ENCODE measurements at places on chromosomes 3 and 15. TPM values are rescaled to one million over a fixed set of nuclear protein-coding genes. Genes with fewer than 3 reads are reported as not detected.

DNA sequence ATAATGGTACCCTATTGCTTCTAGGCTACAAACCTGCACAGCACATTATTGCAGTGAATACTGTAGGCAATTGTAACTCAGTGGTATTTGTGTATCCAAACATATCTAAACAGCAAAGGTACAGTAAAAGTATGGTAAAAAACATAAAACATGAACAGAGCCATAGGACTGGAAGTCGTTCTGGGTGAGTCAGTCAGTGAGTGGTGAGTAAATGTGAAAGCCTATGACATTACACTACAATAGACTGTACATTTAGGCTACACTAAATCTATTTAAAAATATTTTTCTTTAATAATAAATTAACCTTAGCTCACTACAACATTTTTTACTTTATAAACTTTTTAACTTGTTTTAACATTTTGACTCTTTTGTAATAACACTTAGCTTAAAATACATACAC lies 21.3 kb downstream of the RAB6B start:
- DNase-seq = no peak

DNA sequence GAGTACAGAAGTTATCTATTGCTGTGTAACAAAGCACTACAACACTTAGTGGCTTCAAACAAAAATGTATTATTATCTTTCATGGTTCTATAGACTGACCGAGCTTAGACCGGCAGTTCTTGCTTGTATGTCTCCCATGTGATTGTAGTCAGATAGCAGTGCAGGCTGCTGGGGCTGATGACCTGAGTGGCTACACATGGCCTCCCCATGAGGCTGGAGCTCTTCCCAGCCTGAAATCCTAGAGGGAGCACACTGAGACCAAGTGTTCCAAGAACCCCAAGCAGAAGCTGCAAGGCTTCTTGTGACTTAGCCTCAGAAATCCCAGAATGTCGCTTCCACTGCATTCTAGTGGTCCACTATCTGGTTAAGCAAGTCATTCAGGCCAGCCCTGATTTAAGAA lies 141.2 kb upstream of the TLE3 start:
- DNase-seq = peak; percentile 37

Gene HTR3E
- total RNA-seq = not detected

DNA sequence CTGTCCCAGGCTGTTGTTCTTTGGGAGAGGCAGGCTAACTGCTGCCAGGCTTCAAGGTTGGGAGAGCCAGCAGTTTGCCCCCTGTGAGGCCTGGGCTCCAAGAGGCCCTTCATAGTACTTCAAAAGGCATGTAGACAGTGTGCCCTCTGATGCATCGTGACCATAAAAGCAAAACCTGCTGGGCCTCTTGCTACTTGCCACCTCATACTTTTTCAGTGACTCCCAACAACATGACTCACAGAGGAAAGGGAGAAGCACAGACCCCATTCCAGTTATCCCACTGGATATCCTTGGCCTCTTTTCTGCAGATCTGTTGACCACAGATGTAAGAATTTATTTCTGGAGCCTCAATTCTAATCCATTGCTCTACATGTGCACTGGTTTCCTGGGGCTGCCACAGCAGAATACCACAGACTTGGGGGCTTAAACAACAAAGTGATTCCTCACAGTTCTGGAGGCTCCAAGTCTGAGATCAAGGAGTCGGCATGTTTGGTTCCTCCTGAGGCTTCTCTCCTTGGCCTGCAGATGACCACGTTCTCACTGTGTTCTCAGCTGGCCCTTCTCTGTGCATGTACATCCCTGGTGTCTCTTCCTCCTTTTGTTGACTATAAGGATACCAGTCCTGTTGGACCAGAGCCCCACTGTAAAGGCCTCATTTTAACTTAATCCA lies 8.9 kb upstream of the NSMCE3 start:
- no peak for DNase-seq

Gene TPRG1
- 3.4 TPM for total RNA-seq

GRCh38 chr3:107218864-107219269 lies 158.4 kb upstream of the CCDC54 start:
- no peak for DNase-seq

GRCh38 chr3:46613313-46614005 lies 1.1 kb downstream of the FAM240A start:
- DNase-seq = no peak

GRCh38 chr3:42632146-42632545 lies 21.4 kb upstream of the ZBTB47 start:
- DNase-seq = peak; percentile 74

GRCh38 chr3:143552851-143553250 lies 295.4 kb downstream of the SLC9A9 start:
- no peak for DNase-seq

Gene CD200R1
- total RNA-seq = 0.40 TPM

DNA sequence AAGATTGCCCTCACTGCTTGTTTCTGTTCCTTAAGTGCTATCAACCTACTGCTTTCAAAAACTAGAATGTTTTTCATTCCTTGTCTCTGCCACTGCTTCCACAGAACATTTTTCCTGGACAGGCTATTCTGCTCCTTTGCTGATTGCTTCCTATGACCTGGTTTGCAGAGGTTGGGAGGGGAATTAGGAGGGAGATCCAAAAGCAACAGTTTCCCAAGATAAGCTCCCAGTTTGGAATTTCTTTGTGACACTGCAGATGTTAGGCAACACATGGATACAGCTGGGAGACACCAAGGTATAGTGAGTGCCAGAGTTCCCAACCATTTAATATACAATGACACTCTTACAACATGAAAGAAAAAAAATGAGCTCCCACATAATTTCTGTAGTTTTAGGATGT lies 1036.5 kb downstream of the ROBO2 start:
- DNase-seq = no peak

DNA sequence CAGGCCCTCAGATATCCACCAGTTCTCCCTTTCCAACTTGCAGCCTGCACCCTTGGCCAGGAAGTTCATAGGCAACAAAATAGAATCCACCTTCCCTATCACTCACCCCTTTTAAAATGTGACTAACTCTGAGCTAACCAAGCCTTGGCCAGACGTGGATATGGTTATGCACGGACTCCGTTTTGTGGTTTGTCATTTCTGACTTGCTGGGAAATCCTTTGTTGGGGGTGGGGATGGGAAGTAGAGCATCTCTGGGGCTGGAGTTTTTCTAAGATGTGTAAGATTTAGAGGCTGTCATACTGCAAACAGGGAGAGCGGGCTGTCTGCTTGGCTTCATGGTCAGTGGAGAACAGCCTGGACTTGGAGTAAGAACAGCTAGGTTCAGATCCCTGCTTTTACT lies 62.6 kb downstream of the SMAD3 start:
- no peak for DNase-seq

- DNase-seq = no peak
These were observed 215.2 kb downstream of the POLQ start for GRCh38 chr3:121330634-121331033.

DNA sequence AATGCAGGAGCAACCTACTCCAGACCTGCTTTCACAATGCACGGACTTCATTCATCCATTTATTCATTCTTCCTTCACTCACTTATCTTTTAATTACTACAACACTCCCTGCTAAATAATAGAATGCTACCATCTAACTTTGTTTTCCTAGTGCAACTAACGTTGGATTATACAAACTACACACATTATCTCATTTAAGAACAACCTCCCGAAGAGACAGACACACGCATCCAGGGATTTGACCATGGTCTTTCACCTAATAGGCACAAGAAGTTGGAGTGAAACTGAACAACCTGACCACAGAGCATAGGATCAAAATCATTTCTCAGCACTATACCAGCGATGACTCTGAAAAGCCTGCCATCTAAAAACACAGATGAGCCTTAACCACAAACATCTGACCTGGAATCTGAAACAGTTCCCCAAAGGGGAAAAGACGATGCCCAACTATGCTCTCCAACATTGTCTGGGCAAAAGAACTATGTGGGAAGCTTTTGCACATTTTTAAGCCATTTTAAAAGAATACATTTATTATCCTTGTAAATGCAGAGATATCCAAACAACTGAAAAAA lies 21.0 kb downstream of the ZNF385D start:
- DNase-seq = no peak

Gene PRSS50
- total RNA-seq = not detected

DNA sequence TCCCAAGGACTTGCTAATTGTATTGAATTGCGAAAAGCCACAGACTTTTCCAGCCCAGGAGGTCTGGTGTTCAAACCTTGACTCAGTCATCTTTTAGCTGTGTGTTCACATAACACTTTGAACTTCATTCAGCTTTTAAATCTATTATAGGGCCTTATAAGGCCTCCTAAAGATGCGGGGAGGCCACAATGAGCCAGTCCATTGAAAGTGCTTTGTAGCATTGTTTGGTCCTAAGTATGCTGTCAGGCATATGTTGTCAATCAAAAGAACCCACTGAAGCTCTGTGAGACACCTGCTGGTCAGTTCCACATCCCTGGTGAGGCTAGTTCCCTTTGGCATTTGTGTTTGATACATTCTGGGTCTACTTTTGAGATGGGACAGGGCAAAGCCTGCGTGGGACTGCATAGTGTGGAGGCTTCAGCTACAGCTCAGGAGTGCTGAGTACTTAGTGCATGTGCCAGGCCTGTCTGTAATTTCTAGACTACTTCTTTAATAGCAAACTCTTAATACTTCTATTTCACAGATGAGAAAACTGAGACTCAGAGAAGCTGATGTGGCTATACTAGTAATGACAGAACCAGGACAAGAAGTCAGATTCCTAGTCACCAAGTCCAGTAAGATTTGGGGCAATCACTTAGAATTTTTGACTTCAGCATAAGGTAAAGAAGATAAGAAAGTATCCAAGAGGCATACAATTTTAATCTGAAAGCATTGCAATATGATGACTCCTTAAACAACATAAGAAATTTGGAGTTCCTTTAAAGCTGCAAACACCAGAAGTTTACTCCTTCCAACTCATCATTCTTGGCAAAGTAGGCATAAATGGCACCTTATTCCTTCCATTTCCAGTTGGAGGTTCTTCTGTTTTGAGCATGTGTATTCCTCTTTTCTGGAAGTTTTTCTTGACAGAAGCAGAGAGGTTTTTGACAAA lies 213.0 kb downstream of the PDCD6IP start:
- DNase-seq = no peak

DNA sequence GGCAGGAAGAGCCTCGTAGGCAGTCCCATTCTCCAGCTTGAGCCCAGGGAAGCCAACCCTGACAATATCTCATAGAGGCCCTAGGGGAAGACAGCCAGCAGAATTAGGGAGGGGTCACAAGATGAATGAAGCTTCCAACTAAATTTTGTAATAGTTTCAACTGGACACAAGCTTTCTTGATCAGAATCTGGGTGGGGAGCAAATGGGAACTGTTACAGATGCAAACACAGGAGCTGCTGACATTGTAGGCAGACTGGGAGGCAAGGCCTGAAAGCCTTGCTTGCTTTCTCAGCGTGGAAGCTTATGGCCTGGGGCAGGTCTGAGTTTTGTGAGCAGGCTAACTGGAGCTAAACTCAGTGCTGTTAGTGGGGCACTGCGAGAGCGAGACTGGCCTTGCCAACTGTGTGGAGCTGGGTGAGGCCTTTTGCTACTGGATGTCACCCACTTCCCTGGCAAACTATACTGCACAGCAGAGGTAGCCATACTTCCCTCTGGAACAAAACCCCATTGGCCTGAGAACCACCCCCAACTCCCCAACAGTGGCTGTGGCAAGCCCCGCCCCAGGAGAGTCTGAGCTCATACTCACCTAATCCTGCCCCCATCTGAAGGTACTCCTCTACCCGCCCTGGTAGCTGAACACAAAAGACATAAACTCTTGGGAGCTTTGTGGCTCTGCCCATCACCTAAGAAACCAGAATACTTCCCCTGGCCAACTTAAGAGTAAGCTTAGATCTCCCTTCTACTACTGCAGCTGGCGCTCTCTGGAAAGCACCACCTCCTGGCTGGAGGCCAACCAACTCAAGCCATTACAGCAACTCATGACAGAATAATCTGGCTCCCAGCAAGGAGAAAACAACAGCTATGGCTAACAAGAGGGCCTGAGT lies 42.9 kb downstream of the CFAP20DC start:
- DNase-seq = no peak

GRCh38 chr3:141392416-141392815 lies 24.1 kb downstream of the ZBTB38 start:
- DNase-seq = no peak

Gene FEZF2
- not detected for total RNA-seq

Gene FBXW12
- not detected for total RNA-seq

- no peak for DNase-seq
These were observed 366.8 kb upstream of the ZNF385D start for GRCh38 chr3:22117751-22118346.

GRCh38 chr3:106839576-106840280 lies 537.5 kb upstream of the CCDC54 start:
- no peak for DNase-seq

DNA sequence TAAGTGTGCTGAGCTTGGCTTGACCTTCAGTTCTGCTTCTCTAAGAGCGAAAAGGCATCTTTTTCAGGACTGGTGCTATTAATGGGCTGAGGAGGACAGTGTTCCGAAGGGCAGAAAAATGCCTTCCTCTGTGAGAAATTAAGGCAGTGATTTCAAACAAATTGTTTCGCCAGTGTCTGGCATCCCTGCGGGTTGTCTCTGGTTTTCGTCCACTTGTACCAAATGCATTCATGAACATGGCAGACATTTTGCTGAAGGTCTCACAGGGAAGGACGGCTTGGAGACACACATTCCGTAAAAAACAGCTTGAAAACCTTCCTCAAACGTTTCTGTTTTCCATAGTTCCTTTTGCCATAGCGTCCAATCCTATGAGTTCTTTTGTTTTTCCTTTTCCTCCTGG lies 57.1 kb downstream of the CEMIP start:
- DNase-seq = no peak

- DNase-seq = no peak
These were observed 302.6 kb upstream of the TBL1XR1 start for GRCh38 chr3:177499779-177500423.

GRCh38 chr3:116020495-116020894 lies 397.2 kb downstream of the GAP43 start:
- DNase-seq = no peak

DNA sequence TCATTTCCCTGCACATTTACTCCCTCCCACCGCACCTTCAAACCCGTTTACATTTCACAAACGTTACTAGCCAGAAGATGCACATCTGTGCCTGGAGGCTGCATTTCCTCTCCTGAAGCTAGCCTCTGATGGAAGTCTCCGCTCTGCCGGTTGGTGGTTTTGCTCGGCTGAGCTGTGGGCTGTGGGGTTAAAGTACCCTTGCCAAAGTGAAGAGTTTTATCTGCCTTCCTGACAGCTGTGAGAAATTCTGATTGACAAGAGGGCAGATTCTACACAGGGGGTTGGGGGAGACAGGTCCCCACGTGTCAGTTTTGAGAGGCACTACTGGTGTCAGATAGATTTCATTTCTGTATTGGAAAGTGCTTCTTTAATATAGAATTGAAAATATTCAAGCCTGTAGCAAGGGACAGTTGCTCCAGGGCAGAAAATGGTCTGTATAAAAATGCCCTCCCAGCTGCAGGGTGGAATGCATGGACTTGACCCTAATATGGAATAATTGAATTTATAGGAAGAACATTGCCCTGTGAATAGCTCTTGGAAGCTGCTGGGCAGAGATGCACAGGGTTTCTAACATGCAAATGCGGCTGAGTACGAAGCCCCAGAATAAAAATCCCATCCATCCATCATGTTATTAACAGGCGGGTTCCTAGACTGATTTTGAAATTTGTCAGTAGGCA lies 201.1 kb upstream of the RGMA start:
- no peak for DNase-seq

GRCh38 chr3:148020861-148021260 lies 611.7 kb downstream of the ZIC1 start:
- DNase-seq = no peak

Gene CAND2
- total RNA-seq = 308 TPM

Data from gastrocnemius medialis (tissue), 4 donors.